ENCODE measurements at places on chromosomes 1 and 21. TPM values are rescaled to one million over a fixed set of nuclear protein-coding genes. Genes with fewer than 3 reads are reported as not detected.

GRCh38 chr1:37425221-37425620 is 49.2 kb upstream of the ZC3H12A start:
- no peak for DNase-seq

DNA sequence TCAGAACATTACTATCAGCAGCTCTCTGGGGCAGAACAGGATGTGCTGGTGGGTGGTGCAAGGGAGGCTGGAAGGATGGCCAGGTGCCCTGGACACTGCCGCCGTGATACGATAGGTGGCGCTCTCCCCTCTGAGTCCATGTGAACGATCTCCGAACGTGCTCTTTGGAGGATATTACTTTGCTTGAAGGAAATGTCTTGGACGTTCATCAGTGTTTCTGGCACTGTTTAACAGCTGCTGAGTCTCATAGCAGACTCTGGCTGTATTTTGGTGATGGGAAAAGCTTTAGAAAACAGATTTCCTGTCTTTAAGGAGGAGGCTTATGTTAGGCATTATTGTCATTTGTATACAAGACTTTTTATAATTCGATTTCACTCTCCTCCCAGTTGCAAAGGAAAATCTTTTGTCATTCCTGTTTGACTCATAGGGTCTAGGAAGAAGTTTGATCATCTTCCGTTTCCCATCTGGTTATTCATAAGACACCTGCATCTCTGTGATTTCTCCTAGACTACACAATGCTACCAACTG is 386.2 kb upstream of the ADGRL2 start:
- no peak for DNase-seq

- no peak for DNase-seq
Observed at GRCh38 chr1:191674626-191675179, 483.6 kb upstream of the RGS18 start.

GRCh38 chr1:66571789-66572188 is 37.8 kb downstream of the SGIP1 start:
- no peak for DNase-seq

- no peak for DNase-seq
Observed at GRCh38 chr1:97013941-97014340, 292.4 kb downstream of the PTBP2 start.

- no peak for DNase-seq
Observed at GRCh38 chr1:193156822-193157142, 29.6 kb downstream of the B3GALT2 start.

GRCh38 chr1:157849229-157849875 is 7.7 kb upstream of the CD5L start:
- no peak for DNase-seq

- peak; percentile 25 for DNase-seq
Observed at GRCh38 chr1:6743189-6744101, 41.8 kb upstream of the CAMTA1 start.

GRCh38 chr1:156894711-156895454 is 1.4 kb downstream of the PEAR1 start:
- no peak for DNase-seq

DNA sequence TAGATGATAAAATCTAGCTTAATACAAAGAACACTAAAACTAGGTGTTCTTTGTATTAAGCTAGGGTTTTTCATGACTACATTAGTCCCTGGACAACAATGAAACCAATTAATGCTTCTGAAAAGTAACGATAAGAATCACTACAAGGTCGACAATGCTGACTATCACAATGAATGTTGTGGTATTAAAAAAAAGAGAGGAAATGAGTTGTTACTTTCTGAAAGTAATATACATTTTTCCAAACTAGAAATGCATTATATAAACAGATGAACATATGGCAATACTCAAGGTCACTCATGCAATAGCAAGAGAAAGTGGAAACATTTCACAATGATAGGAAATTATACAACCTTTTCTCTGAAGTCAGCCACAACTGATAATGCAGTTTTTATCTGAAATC is 19.0 kb downstream of the DPH5 start:
- DNase-seq, result no peak

GRCh38 chr1:54302951-54303843 is 103.0 kb downstream of the SSBP3 start:
- DNase-seq, result no peak

DNA sequence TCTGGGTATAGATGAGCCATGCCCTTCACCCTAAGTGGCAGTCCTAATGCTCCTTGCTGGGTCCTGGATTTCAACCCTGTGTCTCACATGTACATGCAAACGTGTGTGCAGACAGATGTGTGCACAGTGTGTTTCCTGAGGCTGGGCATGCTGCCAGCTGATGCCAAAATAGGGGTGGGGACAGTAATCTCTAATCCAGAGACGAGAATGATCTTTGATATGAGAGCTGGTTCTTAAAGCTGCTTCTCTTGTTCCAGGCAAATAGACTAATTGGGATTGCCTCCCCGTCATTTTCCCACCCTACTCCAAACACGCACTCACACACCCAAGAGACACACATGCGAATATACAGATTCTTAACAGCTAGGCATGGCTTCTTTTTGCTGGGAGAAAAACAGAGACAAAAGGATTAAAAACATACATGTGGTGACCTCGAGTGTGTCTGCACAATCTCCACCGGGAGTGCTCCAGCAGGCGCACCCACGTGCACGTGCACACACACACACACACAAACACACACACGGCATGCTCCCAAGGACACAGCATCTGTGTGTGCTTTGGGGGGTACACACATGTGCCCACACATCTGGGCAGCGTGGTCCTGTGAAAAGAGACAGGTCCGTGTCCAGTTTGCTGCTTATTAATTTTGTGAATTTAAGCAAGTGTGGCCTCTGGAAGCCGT is 102.1 kb upstream of the ZBTB40 start:
- DNase-seq, result no peak

DNA sequence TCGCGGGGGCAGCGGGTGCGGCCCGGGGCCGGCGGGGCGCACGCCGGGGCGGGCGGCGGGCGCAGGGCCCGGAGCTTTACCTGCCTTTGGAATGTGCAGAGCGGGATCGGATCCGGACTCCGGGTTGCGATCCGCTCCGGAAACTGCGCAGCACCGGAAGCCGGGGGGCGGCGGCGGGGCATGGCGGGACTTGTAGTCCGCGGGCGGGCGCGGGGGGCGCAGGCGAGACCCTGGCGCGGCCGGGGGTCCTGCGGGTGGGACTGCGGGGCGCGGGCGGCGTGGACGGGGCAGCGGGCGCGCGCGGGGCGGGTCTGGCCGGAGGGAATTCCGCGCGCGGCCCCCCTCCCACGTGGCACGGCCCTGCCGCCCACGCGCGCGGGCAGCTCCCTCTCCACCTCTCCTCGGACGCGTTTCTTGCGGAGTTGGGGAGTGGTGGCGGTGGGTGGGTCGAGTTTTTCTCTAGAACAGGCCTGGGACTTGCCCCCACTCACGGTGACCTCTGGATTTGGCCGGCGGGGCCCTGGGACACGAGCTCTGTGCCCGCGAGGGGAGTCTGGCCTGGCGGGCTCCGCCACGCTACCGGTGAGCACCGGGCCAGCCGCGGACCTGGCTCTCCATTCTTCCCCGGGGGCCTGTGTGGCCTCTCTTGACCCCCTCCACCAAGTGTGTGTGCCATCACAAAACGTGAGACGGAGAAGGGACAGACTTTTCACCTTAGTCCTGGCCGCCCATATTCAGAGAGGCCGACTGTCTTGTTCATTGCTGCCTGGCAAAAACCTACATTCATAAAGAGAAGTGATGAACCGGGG is at the start of gene PRDM15:
PRDM15 (minus strand) TSS at position 155 of the 809 bp plus-strand sequence. CDS start 18,981 bp downstream, outside the sequence.
- peak; percentile 74 for DNase-seq

GRCh38 chr1:236303675-236304074 is 21.9 kb upstream of the ERO1B start:
- no peak for DNase-seq

GRCh38 chr1:206568256-206568655 is 44.0 kb downstream of the EIF2D start:
- no peak for DNase-seq

- DNase-seq, result no peak
Observed at GRCh38 chr1:233033361-233033760, 83.0 kb downstream of the NTPCR start.

GRCh38 chr1:3068564-3069431 is at the start of gene PRDM16:
TSS of gene PRDM16 (plus strand) at chr1:3069203. CDS start at chr1:3069260, 57 bp downstream.
- DNase-seq, result no peak

DNA sequence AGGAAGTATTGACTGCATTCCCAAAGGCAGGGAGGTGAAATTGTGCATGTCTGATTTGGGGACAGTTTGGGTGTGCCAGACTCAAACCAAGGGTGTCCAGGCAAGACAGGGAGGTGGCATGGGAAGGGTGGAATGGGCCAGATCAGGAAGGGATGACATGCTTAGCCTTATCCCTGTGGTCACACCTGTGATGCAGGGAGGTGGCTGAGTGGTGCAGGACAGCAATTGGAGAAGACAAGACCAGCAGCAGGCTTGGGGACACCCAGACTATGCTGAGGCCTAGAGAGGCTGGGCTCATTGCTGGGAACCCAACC is 4.0 kb downstream of the FOXO6 start:
- DNase-seq, result no peak

DNA sequence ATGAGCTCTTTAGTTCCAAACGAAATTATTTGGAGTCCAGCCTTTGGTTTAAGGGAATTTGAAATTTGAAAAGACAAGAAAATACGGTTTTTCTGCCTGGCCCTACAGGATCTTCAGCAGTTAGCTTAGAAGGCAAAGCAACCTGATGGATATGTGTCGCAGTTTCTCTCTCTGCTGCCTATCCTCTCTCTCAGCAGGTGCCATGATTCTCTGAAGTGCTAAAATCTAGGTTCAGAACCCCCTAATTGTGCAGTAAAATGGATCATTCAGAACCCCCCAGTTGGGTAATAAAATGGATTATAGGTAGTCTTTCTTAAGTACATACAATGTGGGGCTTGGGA is 446 bp upstream of the DEPDC1 start:
- DNase-seq, result no peak

DNA sequence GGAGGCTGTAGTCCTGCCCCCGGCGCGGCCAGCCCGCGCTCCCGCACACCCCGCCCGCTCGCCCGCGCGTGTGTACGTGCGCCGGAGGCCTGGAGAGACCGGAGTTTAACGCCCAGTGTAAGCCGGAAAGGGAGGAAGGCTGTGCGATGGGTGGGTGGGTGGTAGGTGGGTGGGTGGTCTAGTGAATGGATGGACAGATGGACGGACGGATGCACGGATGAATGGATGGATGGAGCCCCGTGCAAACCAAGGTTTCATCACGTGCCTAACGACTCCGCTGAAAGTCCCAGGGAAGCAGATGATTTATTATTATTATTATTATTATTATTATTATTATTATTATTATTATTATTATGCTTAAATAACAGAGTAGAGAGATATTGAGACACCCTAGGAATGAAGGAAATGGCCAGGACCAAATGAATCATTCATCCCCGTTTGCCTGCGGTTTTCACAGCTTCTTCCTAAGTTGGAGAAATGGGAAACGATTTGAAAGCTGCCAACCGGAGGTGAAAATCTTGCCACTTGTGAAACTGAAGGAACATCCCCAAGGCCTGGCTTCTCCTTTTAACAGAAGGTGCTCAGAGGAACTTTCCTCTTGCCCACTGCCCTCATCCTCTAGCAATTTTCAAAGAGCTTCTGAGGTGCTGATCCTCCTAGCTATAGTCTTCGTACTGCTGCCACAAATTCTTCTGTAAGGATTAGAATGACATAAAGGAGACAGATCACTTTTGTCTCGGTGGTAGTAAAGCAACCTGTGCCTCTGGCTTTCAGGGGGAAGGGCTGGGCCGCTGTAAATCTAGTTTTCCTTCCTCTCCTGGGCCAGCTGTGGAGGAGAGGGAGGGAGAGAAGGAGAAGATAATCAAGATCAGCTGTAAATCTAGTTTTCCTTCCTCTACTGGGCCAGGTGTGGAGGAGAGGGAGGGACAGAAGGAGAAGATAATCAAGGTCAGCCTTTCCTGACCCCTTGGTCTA is 648 bp upstream of the RGS7 start:
- DNase-seq, result no peak

GRCh38 chr1:15238789-15239188 is 8.2 kb upstream of the FHAD1 start:
- no peak for DNase-seq

- no peak for DNase-seq
Observed at GRCh38 chr1:208587110-208587509, 342.9 kb upstream of the PLXNA2 start.

DNA sequence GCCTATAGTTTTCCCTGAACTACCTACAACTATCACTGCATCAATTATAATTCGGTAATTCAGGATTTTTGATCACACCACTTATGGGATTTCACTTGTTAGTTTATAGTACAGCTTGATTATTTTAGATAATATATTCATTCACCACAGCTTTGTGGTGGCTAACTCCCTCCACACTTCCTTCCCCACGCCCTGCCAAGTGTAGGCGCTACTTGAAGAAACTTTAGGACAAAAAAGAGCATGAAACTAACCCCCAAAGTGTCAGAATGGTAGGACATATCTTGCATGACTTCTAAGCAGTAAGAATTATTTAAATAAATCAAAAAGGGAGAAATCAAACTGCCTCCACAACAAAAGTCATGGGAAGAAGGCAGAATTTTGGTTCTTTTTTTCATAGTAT is 70.1 kb downstream of the LHX9 start:
- no peak for DNase-seq

DNA sequence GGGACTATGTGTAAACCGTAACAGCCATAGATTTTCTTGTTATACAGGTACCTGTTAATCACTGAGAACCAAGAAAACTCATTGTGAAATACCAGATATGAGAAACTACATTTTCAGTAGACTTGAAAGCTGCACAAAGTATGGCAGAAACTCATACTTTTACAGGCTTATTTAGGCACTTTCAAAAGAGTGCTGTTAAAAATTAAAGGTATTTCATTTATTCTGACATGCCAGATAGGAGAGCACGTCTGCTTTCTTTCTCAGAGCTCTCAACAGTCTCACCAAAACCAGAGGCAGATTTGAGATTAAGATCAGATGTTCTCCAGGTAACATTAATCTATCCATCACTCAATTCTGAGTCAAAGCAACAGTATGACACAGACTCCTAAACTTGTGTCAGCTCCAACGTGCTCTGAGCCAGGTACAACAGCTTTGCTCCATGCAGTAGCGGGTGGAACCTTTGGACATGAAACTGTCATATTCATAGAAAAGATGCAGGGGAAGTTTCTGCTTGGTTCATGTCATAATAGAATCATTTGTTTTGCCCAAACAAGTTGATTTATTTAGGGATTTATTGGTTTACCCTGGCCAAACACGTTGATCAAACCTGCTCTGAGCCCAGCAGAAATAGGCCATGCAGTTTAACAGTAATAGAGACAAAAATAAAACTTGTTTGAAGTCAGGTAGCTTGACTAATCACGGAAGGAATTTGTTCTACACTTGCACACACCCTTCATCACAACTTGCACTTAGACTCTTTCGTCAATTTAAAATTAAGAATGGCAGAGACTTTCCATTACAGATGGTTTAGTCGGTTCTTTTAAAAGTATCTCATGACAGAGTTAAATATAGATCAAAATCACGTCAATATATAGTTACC is 20.8 kb upstream of the TSNAX start:
- DNase-seq, result no peak

Gene OR6F1
- not detected for total RNA-seq

Gene USH2A
- not detected for total RNA-seq

Gene MFSD2A
- 7.3 TPM for total RNA-seq

Gene ACTA1
- not detected for total RNA-seq

Gene ACOT11
- total RNA-seq, result 1.4 TPM

Gene OTUD3
- 13.1 TPM for total RNA-seq

Gene RXFP4
- total RNA-seq, result not detected

Gene C8A
- not detected for total RNA-seq

Gene CLDN17
- total RNA-seq, result not detected

Gene FMOD
- total RNA-seq, result not detected

Gene HMGN1
- 262 TPM for total RNA-seq

Gene LRRC40
- total RNA-seq, result 11.5 TPM

Gene TGFB2
- total RNA-seq, result not detected

Gene GBP6
- 0.19 TPM for total RNA-seq

All from naive thymus-derived CD4-positive, alpha-beta T cell (primary cell).